ENCODE measurements at places on chromosomes 5 and 9.

DNA sequence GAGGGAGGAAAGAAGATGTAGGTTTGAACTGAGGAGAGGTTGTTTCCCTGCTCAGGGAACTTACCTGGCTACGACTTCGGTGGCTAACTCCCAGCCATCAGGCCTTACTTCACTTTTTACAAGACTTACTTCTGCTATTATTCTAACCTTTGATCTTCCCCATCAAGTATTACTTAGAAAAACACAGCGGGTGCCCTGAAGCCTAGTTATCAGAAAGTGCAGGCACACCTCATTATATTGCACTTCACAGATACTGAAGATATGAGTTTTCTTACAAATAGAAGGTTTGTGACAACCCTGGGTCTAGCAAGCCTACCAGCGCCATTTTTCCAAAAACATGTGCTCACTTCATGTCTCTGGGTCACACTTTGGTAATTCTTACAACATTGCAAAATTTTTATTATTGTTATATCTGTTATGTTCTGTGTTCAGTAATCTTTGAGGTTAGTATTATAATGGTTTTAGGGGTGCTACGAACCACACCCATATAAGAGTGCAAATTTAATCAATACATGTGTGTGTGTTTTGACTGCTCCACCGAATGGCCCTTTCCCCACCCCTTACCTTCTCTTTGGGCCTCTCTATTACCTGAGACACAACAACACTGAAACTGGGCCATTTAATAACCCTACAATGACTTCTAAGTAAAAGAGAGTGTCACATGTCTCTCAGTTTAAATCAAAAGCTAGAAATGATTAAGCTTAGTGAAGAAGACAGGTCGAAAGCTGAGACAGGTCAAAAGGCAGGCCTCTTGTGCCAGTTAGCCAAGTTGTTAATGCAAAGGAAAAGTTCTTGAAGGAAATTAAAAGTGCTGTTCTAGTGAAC is 2102.7 kb upstream of the WWC1 start:
- DNase-seq = no peak

GRCh38 chr5:38376404-38376803 is 118.0 kb downstream of the EGFLAM start:
- DNase-seq = no peak

GRCh38 chr5:78983601-78984438 is 1.3 kb downstream of the ARSB start:
- DNase-seq = peak; percentile 18

DNA sequence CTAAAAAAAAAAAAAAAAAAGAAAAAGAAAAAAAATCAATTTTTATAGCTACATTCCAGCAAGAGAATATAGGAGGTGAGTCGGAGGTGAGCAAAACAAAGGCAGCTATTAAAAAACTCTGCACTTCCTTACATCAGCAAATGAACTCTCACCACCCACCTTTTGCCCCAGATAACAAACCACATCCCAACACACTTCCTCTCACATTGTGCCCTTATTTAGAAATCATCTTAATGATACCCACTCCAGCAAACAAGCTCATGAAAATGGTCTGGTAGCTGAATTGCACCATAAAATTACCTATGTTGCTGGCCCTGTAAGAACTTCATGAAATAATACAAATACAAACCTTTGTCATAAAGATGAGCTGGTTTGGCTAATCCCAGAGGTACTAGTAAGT is 82.9 kb downstream of the CEMIP2 start:
- DNase-seq = no peak

DNA sequence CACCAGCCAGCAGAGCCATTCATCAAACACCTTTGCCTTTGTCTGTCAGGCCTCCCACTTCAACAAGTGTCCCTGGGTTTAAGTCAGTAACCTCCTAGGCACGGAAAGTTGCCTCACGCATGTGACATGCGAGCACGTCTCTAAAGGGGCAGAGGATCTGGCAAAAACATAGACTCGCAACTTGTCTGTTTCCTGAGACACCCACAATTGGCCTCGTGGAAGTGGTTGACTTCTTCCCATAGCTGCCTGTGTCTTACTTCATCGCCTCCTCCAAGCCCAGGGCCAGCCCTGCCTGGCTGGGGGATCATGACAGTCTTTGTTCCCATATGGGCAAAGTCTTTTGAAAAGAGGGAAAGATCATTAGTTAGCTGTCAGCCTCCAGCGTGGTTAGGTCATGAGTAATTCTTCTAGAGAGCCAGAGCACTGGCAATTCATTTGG is 35.5 kb upstream of the GLRX start:
- DNase-seq = peak; percentile 91

All from cardiac muscle cell (in vitro differentiated cells and primary cell).